ENCODE measurements at places on chromosomes 11 and 22.

DNA sequence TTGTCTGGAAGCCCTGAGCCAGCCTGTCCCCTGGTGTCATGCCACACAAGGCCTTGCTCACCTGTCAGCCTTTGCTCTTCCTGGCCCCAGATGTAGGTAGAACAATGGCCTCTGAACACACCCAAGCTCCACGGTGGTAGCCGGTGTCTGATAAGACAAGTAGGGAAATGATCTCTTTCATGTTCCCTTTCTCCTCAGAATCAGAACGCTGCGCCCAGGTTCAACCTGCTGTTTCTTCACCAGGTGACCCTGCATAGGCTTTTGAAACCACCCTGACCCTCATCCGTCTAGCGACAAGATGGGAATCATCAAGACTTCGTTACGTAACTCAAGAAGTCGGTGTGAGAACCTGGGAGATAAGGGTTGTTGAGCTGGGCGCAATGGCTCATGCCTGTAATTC, 28.7 kb upstream of the YWHAH start:
- DNase-seq: no peak

DNA sequence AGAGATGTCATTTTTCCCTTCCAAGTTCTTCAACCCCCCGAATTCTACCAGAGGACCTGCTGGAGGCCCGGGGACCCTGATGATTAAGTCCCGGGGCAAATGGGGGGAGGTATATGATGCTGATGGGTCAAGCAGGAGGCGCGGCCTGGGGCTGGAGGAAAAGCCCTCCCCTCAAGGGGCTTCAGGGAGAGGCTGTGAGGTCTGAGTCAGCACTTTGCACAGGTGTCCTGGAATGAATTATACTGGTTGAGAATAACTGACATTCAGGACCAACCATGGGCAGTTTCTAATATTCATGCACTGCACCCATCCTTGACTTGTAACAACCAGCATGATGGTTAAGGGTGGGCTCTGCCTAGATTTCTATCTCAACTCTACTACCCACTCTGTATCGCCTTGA, 146.8 kb upstream of the SYT13 start:
- no peak for DNase-seq

- no peak for DNase-seq
Observed at GRCh38 chr11:38582151-38582550, 1984.1 kb upstream of the RAG2 start.

GRCh38 chr11:91066456-91067047, 843.7 kb upstream of the CHORDC1 start:
- no peak for DNase-seq

- no peak for DNase-seq
Observed at GRCh38 chr22:39283322-39284141, 35.9 kb downstream of the RPL3 start.

DNA sequence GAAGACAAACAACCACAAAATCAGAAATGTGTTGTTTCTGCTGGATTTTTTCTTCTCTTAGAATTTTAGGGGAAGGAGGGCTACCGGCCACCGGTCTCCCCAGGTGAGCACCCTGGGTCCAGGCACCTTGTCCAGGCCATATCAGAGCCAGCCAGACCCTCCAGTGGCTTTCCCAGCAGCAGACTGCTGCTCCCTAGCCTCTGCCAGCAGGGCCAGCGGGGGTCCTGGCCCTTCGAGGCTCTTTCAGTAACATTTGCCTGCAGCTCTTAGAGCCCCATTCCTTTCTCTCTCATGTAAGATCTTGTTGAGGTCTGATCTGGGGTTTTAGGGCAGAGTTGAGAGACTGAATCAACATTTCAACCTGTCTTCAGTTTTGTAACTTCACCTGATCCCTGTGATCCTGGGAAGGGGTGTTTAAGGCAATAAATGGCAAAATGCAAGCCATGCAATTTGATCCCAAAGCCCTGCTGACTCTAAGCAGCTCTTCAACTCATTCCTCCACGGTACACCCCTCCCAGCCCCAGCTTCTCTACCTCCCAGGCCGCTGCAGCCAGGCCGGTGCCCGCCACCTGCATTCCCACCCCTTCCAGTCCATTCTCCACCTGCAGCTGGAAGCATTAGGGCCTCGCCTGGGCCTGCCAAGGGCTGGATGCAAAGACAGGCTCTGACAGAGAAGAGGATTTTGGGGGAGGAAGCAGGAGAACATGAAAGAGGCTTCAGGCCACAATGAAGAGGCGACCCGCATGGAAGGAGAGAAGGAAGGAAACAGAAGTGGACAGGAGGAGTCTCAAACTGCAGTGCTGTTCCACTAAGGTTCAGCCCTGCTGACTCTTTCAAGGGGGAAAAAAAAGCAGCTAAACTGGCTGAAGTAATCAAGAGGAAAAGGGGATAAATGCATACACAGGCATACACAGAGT, 113.0 kb upstream of the FGF3 start:
- DNase-seq: no peak

DNA sequence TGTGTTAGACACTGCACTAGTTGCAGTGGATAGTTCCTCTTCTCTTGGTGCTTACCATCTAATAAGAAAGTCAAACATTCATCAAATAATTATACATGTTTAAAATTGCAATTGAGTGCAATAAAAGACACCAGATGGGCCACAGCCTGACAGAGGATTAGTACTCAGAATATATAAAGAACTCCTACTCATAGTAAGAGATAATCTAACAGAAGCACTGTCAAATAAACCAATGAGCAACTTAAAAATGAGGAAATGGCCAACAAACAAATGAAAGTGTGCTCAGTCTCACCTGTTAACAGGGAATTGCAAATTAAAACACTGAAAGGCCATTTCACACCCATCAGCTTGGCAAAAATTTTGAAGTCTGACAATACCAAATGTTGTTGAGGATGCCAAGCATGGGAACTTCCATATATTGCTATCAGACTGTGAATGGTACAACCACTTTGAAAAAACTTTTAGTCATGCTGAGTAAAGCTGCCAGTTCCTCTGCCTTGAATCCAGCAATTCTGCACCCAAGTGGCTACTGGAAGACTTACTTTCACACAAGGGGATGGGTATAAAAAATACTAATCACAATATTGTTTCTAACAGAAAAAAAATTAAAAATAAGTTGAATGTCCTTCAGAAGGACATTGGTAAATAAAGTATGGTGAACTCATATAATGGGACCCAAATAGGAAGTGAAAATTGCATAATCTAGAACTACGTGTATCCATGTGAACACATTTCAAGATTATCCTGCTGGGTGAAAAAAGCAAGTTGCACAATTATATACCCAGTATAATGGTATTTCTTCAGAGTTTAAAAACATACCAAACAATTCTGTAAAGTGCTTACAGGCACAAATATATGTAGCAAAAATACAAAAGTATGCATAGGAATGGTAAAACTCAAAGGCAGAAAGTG, 41.4 kb upstream of the CREB3L1 start:
- no peak for DNase-seq

DNA sequence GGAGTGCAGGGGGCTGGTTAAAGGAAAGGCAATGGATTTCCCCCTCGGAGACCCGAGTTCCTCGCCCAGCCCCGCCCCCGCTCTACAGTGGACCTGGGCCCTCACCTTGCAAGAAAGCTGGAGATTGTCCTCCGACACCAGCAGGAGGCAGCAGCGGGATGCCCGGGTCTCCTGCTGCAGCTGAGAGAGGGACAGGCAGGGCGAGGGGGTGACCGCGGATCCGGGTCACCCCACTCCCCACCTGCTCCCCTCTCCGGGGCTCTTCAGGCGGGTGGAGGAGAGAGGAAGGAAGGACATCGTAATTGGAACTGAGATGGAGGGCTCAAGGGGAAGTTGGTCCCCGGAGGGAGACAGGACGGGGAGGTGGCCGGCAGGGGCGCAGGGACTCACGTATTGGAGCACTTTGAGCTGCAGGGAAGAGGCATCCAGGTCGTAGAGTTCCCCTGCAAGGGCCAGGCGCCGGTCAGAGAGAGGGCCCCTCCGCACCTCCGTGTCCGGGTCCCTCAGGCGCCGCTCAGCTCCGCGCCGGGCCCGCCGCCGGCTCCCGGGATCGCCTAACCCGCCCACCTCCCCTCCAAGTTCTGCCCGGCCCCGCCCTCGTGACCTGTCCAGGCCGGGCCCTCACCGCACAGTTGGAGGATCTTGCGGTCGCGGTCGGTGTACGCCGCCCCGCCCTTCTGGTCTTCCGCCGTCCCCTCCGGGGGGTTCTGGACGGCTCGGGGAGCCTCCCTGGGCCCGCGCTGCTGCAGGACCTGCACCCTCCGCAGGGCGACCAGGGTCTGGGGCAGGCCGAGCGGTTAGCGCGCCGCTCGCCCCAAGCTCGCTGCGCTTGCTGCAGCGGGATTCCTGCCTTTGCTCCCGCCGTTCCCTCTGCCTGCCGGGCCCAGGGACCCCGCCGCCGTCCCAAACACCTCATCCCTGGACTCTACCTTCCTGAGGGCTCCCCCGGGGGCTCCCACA, 84.1 kb downstream of the PDE2A start:
- no peak for DNase-seq

DNA sequence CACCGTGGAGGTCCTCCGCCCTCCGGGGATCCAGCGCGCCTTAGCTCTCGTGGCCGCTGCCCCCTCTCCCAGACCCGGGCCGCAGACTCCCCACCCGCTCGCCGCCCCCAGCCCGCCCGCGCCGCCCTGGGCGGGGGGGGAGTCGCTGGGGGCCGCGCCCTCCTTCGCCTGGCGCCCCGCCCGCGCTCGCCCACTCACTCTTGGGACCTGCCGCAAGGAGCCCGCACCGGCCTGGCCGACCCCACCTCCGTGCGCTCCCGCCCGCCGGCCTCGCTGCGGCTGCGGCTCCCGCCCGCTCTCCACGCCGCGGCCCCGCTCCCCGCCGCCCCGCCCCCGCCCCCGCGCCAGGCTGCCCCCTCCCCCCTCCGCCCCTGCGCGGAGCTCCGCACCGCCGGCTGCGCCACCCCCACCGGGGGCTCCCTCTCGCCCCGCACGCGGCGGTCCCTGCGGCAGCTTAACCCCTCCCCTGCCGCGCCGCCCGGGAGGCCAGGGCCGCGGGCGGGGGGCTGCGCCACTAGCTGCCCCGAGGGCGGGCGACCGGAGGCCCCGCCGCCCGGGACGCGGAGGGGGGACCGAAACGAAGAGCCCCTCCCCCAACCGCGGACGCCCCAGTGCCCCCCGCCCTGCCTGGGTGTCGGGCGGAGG, 724 bp upstream of the RASGRP2 start:
- DNase-seq: no peak

GRCh38 chr22:39907047-39907446, 6.2 kb downstream of the GRAP2 start:
- DNase-seq: no peak

GRCh38 chr11:31798057-31798553, 13.0 kb downstream of the PAX6 start:
- DNase-seq: no peak

- no peak for DNase-seq
Observed at GRCh38 chr11:46690702-46691101, 9.7 kb downstream of the ARHGAP1 start.

DNA sequence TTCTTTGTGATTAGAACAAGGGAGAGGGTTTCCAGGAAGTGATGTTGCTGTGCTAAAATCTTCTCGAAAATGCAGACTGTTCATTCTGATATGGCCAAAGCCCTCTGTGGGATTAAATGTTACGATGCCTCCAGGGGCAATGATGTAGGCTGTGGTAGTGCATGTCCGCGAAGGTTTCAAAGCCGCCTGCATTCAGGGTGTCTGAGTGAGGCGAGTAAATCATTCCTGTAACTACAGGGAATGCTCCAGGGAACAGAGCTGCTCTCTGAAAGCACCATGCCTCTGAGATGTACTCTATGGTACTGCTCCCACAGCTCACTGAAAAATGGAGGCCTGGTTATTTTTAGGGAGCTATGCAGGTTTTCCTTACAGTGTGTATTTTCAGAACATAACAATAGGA, 21.2 kb downstream of the PDGFD start:
- no peak for DNase-seq

GRCh38 chr11:105000167-105000566, 22.8 kb downstream of the CASP5 start:
- DNase-seq: no peak

GRCh38 chr11:32100495-32100894, 9.6 kb downstream of the RCN1 start:
- DNase-seq: no peak

- no peak for DNase-seq
Observed at GRCh38 chr11:47848700-47849155, 578 bp upstream of the NUP160 start.

DNA sequence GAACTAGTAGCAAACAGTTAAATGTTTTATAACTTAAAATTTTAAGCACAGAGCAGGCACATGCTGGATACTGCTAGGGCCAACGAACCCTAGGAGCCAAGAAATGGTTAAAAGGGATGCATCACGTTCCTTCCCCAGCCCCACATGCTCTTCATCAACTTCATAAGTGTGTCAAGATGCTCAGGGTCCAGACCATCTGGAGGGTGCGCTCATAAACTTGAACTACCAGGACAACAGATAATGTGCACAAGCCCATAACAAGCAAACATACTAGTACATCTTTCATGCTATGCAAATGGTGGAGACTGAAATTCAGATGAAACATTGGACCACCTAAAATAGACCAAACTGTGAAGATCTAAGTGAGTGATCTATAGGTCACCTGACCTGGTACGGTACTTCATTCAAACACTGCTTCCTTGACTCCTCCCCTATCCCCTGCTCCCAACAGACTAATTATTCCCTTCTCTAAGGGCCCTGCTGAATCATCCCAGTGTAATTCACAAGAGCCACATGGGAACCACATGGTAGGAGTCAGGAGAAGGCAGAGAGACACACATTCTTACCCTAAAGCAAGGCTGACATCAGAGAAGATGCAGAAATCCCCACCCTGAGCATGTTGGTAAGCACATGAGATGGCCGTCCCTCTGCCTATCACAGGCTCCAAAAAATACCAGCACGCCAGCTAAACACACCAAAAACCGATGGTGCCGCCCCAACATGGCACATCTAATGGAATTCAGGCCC, 83.9 kb downstream of the ETS1 start:
- no peak for DNase-seq

DNA sequence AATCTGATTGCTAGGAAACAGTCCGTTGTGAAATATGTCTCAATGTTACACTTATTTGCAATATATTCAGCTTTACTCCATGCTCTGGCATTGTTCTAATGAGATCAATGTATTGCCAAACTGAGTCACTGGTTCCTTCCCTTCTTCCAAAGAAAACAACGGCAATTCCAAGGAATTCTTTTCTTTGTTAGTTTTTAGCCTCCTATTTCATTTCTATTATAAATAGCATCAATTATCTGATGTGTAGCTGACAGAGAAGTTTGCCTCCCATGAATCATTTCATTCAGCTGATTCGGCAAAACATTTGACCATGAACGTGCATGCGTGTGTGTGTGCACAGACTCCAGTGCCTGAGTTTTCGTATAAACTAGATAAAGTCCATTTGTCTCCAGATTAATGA, 346.8 kb downstream of the ETS1 start:
- no peak for DNase-seq

DNA sequence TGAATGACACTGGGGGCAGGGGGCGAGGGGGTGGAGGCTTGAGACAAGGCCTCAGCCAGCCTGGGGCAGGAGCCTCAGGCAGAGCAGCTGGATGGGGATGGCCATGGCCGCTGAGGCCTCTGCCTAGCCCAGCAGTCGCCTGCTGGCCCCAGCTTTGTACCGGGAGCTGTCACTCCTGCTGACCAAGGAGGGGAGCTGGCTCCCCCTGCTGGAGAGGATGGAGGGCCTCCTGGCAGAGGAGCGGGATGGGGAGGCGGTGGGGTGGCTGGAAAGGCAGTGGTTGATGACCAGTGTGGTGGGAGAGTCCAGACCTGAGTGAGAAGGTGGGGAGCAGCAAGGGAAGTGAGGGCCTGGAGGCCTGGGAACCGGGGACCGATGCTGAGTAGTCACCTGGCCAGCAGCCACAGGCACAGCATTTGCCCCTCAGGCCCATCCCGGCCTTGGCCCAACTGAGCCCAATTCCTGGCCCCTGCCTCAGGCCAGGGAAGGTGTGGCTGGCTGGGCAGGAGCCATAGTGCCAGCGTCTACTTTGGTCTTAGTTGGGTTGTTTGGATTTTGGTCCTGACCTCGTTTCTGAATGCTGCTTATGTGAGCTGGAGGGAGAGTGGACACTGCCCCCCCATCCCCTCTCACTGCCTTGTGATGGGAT, 6.0 kb upstream of the SUSD2 start:
- DNase-seq: no peak
